ENCODE measurements at places on chromosomes 3 and 15.

- DNase-seq = no peak
Measured at GRCh38 chr3:186094696-186095425, 14.0 kb downstream of the ETV5 start.

DNA sequence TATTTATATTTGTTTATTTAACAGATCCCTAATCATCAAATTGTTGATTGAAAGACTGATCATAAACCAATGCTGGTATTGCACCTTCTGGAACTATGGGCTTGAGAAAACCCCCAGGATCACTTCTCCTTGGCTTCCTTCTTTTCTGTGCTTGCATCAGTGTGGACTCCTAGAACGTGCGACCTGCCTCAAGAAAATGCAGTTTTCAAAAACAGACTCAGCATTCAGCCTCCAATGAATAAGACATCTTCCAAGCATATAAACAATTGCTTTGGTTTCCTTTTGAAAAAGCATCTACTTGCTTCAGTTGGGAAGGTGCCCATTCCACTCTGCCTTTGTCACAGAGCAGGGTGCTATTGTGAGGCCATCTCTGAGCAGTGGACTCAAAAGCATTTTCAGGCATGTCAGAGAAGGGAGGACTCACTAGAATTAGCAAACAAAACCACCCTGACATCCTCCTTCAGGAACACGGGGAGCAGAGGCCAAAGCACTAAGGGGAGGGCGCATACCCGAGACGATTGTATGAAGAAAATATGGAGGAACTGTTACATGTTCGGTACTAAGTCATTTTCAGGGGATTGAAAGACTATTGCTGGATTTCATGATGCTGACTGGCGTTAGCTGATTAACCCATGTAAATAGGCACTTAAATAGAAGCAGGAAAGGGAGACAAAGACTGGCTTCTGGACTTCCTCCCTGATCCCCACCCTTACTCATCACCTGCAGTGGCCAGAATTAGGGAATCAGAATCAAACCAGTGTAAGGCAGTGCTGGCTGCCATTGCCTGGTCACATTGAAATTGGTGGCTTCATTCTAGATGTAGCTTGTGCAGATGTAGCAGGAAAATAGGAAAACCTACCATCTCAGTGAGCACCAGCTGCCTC lies 14.7 kb downstream of the THBS1 start:
- DNase-seq = no peak

GRCh38 chr3:24802614-24803013 lies 308.0 kb upstream of the THRB start:
- no peak for DNase-seq

GRCh38 chr3:143634991-143635390 lies 213.3 kb downstream of the SLC9A9 start:
- no peak for DNase-seq

- no peak for DNase-seq
Measured at GRCh38 chr3:121562148-121562547, 5.6 kb upstream of the ARGFX start.

DNA sequence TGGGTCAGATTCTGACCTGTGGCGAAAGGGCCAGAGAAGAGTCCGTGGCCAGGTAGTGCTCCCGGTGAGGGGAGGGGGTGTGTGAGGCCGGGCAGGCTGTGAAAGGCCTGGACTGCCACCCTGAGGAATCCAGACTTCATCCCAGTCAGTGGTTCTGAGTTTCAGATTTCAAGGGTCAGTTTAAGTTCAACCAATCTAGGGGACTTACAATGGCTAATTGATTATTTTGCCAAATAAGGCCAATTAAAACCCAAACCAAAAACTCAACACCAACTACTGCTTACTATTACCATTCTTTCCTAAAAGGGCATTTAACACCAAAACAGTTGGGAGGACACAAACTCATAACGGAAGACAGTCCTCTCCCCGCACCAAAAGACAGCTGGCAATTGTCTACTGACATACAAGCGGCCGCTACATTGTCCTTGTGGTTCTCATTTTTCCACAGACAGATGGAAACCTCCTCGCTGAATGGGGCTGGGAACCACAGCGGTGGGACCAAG lies 30.5 kb downstream of the TMEM44 start:
- no peak for DNase-seq

- no peak for DNase-seq
Measured at GRCh38 chr15:70580286-70580685, 183.1 kb downstream of the UACA start.

GRCh38 chr3:189041482-189042090 lies 130.2 kb upstream of the TPRG1 start:
- DNase-seq = peak; percentile 8

DNA sequence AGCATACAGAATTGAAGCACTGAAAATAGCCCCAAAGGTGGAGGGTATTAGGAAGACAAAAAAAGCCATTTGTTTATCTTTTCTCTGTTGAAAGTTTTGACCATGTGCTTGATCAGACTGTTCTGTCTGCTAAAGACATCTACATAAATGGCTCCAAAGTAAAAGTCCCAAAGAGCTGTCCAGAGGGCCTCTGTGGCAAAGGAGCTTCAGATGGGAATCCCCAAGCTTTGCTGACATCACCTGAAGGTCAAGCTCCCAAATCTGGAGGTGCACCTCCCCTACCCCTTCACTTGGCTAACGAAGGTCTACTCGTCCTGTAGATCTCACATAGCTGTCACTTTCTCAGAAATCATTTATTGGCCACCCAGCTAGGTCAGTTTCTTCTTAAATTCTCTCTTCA lies 194.6 kb upstream of the SLC2A2 start:
- no peak for DNase-seq

DNA sequence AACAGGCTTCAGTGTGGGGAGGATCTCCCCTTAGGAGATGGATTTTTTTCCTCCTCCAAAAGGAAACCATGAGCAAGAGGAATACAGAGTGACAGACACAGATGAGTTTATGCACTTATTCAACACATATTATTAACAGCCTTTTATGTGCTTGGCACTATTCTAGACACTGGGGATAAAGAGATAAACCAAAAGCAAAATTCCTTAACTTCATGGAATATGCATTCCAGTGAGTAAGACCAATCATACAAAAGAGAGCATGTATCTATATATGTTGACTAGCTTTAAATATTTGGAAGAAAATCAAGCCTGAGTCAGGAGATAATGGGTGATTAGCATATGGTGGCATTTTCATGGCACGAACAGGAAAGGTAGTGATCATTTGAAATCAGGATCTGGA lies 284.4 kb upstream of the RASGRP1 start:
- DNase-seq = no peak

DNA sequence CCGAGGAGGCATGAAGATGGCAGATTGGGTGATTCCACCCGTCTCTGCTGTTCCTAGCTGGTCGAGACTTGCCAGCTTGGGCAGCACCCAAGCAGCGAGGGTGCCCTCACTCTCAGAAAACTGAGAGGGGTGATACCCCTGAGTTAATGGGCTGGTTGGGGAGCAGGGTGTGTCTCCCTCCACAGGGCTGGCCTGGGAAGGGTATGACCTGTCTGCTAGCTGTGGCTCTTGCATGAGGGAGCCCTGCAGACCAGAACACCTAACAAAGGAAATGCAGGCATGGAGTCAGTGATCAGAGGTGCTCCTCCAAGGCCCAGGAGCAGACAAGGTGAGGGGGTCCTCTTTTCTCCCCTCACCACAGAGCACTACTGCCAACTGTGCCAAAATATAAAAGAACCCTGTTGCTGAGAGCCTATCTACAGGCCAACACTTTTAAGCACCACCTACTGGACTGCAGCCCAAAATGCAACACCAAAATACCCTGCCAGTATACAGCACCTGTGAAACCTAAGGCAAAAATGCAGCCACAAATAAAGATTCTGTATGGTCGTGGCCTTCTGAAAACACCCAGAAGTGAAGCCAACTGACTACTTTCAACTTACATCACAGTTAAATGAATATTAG lies 35.8 kb upstream of the PPM1L start:
- no peak for DNase-seq

- no peak for DNase-seq
Measured at GRCh38 chr3:97825101-97825500, 3.3 kb downstream of the CRYBG3 start.

DNA sequence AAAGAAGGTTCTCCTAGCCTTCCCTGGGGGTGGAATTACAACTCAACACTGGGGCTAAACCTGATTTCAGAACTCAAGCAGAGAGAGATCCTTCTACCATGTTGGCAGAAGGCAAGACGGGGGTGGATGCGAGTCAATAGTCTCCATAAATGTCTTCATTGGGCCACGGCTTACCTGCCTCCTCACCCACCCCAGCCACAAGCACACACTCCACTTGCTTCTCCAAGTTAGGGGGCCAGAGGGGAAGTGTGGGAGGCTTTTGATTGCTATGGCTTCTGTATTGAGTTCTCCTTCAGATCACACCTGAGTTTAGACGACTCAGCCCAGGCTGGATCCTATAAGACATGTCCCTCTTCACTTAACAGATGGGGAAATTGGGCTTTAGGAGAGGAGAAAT lies 178.9 kb downstream of the UACA start:
- no peak for DNase-seq

- DNase-seq = no peak
Measured at GRCh38 chr3:184733971-184734608, 22.2 kb upstream of the MAGEF1 start.

DNA sequence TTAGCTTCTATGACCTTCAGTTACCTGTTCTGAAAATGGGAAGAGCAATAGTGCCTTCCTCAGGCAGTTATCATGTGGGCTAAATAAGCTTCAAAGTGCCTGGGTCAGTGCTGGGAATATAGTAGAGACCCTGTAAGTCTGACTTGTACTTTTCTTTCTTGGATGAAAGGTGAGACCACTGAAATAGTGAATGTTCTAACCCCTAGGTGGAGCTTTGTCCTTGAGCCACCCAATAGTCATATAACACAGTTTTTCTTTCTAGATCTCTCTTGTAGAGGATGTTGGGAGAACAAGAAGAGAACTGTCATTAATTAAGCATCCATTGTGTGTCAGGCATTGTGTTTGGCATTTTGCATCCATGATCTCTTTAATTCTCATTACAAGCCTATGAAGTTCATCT lies 13.0 kb upstream of the BFSP2 start:
- DNase-seq = no peak

GRCh38 chr3:48927928-48928327 lies 9.3 kb downstream of the ARIH2 start:
- DNase-seq = no peak

- DNase-seq = no peak
Measured at GRCh38 chr3:115930922-115931321, 307.6 kb downstream of the GAP43 start.

GRCh38 chr3:58383476-58383875 lies 50.2 kb downstream of the PDHB start:
- DNase-seq = no peak

- no peak for DNase-seq
Measured at GRCh38 chr3:148962513-148962912, 28.8 kb upstream of the GYG1 start.

DNA sequence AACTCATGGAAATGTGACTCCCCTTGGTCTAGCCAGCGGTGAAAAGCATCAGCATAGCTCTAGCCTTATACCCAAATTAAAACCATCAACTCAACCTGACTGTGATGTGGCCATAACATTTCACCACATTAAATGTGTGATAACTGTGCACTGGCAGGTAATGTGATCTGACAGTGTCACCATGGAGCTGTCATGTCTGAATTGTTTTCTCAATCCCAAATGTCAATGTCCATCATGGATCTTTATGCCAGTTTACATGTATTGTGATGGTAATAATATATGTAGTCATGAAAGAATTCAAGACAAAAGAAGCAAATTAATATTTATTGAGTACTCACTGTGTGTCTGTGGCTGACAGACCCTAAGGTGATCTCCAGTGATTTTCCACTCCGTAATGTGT lies 213.4 kb upstream of the EOMES start:
- DNase-seq = no peak

- DNase-seq = no peak
Measured at GRCh38 chr3:24137958-24138875, 193.1 kb downstream of the NR1D2 start.

DNA sequence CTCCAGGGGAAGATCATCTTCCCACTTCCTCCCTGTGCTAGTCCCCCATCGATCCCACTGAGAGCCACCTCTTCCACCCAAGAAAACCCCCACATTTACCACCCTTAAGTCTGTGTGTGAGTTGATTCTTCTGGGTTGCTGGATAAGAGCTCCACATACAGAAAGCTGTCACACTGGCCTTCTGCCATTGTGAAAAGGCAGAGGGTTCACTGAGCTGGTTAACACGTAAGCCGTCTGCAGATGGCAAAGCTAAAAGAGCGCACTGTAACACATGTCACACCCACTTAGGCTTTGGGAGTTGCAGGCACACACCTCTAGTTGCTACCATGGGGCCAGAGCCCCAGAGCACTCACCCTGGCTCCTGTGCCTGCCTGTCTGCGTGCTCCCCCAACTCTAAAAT lies 309.8 kb upstream of the LRRC3B start:
- no peak for DNase-seq

DNA sequence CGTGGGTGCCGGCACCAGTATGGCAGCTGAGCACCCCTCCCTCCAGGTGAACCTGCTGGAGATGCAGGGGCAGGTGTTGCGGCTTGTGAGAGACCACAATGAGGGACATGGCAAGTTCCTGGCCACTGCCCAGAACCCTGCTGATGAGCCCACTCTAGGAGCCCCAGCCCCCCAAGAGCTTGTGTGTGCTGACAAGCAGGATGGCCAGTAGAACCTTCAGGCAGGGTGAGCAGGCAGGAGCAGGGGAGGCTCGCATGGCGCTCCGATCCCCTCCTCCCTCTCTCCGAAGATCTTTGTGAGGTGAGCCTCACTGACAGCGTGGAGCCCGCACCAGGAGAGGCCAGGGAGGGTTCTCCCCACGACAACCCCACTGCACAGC lies 29.8 kb downstream of the NGRN start:
- DNase-seq = no peak

GRCh38 chr15:91243826-91244225 lies 143.8 kb downstream of the SV2B start:
- no peak for DNase-seq

GRCh38 chr3:179166561-179167201 lies 18.5 kb downstream of the PIK3CA start:
- no peak for DNase-seq

GRCh38 chr15:57533448-57533799 lies 58.3 kb upstream of the MYZAP start:
- DNase-seq = no peak

DNA sequence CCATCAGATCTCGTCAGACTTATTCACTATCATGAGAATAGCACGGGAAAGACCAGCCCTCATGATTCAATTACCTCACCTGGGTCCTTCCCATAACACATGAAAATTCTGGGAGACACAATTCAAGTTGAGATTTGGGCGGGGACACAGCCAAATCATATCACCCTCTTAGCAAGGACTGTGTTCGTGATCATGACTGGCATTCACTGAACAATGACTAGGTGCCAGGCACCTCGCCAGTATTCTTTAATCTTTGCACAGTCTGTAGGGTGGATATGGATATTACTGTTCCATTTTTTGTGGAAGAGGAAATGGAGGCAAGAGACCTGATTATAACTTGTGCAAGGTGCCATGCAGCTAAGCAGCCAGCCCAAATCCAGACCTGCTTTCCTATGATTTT lies 77.5 kb downstream of the IGF1R start:
- DNase-seq = no peak

DNA sequence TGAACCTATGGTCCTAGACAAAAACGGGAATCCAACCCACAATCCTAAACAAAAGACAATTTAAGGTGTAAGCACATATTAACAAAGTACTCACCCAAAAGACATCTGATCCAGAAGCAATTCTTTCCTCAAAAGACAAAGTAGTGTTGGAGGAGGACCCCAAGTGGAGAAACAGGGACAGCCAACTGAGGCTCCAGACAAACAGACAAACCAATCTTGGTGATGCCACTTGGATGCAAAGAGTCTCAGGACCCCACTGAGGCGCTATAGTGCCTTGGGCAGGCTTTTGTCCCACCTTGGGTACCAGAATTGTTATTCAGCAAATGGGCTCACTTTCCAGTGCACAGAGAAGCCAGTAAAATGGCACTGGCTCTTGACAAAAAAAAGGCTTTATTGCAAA lies 613.8 kb downstream of the DIPK2A start:
- DNase-seq = no peak
